ENCODE measurements at places on chromosomes 6 and 20.

- DNase-seq = no peak
Observed at GRCh38 chr6:29516108-29516507, 28.4 kb upstream of the MAS1L start.

DNA sequence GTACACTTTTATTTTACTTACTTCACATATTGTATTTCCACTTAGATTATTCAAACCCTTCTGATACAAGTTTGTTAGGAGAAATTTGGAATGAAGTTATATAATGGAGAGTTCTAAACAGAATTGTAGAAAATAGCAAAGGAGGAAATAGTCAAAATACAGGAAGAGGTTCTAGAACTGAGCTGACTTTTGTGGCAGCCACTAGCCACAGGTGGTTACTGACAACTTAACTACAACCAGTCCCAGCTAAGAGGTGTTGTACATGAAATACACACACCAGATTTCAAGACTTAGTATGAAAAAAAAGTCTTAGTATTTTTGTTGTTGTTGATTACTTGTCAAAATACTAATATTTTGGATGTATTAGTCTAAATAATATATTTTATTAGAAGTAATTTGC is 727.4 kb upstream of the CITED2 start:
- no peak for DNase-seq

GRCh38 chr6:165737396-165737795 is 74.4 kb upstream of the PDE10A start:
- no peak for DNase-seq

DNA sequence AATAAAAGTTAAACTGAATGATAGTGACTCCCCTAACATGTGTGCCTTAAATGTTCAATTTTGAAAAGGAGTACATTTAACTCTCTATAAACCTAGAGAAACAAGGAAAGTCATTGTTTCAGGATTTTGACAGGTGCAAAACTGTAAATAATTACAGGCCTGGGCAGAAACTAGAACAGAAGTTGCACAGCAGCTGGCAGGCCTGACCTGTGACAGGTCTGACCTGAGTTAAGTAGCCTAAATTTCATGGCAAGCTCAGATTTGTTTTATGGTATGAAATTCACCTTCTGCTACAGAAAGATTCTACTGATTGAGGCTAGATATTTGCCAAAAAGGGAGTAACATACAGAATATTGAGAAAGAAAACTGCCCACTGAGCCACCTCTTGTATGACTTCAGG is 166.1 kb downstream of the CDKAL1 start:
- no peak for DNase-seq

GRCh38 chr6:118895859-118896258 is 1.9 kb downstream of the ASF1A start:
- DNase-seq = no peak

- no peak for DNase-seq
Observed at GRCh38 chr20:55095745-55096400, 620.5 kb downstream of the DOK5 start.

DNA sequence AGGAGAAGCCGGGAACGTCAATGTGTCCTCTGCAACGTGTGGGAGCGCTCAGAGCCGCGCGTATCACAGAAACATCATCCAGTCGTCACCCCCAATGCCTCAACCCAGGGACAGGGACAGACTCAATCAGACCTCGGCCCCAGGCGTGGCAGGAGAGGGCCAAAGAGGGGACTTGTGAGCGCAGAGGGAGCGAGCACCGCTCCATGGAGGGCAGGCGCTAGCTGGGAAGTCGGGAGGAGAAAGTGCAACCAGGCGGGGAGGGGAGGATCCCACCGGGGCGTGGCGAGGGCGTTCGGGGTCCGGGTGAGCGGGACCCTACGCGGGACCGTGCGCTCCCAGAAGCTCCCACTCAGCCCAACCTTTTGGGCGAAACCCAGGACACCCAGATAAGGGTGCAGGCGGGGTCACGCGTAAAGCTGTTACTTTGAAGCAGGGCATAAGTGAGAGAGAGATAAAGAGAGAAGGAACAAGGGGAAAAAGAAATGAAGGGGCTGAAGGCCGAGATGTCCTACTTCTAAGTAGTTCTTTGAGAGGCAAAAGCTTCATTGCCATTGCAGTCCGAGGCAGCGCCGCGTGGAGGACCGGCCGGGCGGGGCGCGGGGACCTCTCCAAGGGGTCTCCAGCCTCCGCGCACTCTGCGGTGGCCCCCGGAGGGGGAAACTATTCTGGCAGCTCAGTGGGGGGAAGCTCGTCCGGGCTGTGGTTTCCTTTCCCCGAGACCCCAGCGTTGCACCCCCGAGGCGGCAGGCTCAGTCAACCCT is 862 bp upstream of the SOBP start:
- DNase-seq = no peak

GRCh38 chr6:2599817-2600216 is 150.9 kb downstream of the MYLK4 start:
- no peak for DNase-seq

- DNase-seq = no peak
Observed at GRCh38 chr6:5677219-5678000, 329.3 kb downstream of the NRN1 start.

GRCh38 chr6:132179955-132180354 is 221.3 kb downstream of the MOXD1 start:
- DNase-seq = no peak

GRCh38 chr6:167554854-167555253 is 230.0 kb downstream of the TTLL2 start:
- DNase-seq = no peak

GRCh38 chr20:38537176-38537575 is 43.8 kb upstream of the ADIG start:
- DNase-seq = no peak

GRCh38 chr20:41145821-41146620 is 8.7 kb downstream of the PLCG1 start:
- no peak for DNase-seq

GRCh38 chr20:34642009-34642408 is 34.9 kb downstream of the PIGU start:
- DNase-seq = no peak

DNA sequence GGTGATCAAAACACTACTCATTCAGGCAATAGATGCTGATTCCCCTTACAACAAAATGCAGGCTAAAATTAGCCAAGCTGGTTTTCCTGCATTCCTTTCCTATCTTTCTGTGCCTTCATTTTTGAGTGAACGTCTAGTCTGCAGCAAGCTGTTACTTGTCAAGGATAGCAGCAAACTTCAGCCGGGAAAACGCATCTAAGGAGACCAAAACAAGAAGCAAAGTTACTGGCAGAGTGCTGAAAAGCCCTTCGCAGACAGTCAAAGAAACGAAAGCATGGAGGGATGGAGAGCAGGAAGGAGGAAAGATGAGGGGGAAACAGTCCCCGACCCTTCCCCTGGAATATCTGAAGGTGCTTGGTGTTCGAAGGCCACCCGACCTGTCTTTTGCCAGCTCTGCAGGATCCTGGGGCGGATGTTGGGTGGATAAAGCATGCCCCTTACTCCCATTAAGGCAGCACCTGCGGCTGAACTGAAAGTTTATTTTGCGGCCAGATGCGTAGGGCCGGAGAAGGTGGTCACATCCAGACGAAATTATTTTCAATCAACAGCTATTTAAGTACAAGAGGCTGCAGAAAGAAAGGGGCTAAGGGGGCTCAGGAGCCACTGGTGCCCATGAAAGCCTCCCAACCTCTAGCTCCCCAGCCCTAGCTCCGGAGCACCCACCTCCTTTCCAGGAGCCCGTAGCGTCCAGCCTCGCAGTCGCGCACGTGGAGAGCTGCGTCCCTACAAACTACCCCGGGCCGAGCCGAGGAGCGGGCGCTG is 538 bp downstream of the FERMT1 start:
- no peak for DNase-seq

DNA sequence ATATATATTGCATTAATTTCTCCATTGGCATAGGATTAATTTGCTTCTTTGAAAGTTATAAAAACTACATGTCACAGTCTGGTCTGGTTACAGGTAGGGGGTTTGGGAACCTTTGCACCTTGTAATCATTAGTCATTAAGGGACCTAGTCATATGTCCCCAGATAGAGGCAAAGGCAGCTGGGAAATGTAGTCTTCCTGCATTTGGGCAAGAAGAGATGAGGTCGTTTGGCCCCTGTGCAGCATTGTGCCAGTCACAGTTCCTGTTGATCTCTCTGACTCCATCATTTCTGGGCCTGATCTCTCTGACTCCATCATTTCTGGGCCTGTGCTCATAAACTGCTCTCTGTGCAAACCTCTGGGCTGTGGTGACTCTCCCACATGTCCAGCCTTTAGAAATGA is 73.2 kb downstream of the BCKDHB start:
- DNase-seq = no peak

DNA sequence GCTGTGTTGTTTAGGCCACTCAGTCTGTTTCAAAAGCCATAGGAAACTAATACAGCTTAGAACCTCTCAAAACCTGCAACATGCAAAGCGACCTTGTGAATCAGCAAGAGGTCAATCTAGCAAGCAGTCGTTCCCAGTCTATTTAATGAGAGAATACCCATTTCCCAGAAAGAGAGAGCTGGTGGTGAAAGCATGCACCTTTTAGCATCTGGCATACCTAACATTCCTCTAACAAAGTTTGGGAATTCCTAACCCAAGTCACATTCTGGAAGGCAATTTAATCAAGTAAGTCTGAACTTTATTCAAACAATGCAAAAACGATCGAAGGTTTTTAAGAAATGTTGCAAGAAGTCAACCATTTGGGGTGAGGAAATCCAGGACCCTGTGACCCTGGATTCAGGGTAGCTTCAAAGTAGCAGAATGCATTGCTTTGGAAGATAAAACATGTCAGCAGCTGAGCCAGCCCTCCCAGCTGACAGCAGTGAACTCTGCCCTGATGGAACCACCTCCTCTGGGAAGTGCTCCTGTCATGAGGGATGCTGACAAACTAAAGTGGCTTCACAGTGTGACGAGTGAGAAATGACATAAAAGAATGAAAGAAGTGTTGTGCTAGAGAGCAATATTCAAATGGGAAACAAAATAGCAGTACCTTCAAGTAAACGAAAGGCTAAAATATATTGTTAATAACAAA is 104.8 kb downstream of the GMDS start:
- no peak for DNase-seq

DNA sequence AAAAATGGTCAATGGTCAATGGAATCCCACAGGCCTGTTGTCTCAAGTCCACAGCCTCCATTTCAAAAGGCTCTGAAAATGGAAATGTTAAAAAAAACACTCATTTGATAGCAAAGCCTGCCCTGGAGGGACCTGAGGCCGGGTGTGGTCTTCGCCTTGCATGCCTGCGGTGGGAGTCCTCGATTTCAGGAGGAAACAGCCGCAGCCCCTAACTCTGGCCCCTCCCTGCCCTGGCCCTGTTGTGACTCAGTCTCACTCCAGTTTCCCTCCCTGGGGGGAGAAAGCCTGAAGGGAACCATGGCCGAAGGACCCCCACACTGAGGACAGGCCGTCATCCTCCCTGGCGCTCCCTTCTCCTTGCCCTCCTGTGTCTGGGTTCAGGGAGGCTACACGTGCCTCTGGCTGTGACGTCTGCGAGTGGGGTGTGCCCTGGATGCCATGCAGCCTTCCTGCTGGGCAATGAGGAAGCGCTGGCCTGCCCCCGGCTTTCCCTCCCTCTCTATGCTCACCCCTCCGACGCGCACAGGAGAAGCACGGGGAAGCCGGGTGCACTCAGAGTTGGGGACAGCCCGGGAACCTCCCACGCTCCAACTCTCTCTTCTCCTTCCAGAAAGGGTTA is 9.2 kb downstream of the BHLHE23 start:
- no peak for DNase-seq

GRCh38 chr6:146914489-146915483 is 289.4 kb upstream of the STXBP5 start:
- DNase-seq = peak; percentile 95

DNA sequence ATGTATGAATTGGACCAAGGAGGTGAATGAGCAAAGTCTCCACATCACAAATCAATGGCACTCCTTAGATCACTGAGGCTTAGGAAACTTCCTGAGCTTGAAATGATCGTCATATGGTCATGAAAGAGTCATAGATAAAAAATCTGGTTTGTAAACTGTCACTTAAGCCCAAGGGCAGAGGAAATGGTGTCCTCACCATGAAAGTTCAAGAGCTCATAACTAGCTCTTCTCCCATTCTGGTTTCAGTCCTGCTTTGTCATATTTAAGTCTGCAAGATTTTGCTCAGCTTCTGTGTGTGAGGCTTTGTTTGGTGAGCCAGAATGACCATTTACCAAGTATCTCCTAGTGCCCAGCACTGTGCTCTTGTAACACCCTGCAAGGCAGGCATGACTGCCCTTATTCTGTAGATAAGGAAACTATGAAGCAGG is 60.5 kb downstream of the GJA10 start:
- no peak for DNase-seq

GRCh38 chr6:125781314-125781868 is 9.4 kb upstream of the NCOA7 start:
- no peak for DNase-seq

DNA sequence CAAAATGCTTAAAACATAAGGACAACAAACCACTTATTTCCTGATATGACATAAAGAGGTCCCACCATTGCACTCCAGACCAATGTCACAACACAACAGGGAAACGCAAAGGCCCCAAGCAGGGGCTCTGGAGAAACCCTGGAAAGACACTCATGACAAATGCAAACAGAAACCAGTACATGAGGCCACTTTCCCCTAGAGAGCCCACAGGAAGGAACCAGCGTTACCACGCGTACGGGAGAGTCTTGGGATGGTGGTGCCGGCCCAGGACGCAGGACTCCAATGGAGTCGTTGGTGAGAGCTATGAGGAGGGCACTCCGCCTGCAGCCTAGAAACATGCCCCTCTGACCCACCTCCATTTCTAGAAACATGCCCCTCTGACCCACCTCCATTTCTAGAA is 20.2 kb downstream of the GMEB2 start:
- DNase-seq = no peak

- DNase-seq = no peak
Observed at GRCh38 chr6:168239044-168239773, 80.4 kb downstream of the DACT2 start.

- no peak for DNase-seq
Observed at GRCh38 chr20:17507531-17507930, 23.6 kb downstream of the BFSP1 start.

- DNase-seq = peak; percentile 24
Observed at GRCh38 chr6:5398530-5398929, 137.2 kb downstream of the FARS2 start.

DNA sequence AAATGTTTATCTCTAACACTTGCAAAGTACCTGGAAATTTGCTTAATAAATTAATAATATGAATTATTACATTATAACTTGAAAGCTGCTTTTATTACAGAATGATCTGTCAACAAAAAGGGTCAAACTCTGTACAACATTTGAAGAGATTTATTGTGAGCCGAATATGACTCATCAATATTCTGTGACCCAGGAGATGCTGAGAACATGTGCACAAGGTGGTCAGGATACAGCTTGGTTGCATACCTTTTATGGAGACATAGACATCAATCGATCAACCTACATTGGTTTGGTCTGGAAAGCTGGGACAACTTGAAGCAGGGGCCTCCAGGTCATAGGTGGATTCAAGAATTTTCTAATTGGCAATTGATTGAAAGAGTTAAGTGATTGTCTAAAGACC is 79.0 kb downstream of the RNASET2 start:
- DNase-seq = no peak

Measured in fibroblast of skin of left biceps (primary cell).